Astrocyte (in vitro differentiated cells and primary cell): ENCODE measurements at places on chromosomes 7 and 10. TPM values are rescaled to one million over a fixed set of nuclear protein-coding genes. Genes with fewer than 3 reads are reported as not detected.
A peak's percentile ranks its signal among the peaks of the same experiment; 100 is the strongest.

PPP1R17 gene
- total RNA-seq, result not detected in 2 replicates

SLC13A1 gene
- not detected in 2 replicates for total RNA-seq

PNLIPRP1 gene
- not detected in 2 replicates for total RNA-seq

FOXI2 gene
- not detected in 2 replicates for total RNA-seq

DNA sequence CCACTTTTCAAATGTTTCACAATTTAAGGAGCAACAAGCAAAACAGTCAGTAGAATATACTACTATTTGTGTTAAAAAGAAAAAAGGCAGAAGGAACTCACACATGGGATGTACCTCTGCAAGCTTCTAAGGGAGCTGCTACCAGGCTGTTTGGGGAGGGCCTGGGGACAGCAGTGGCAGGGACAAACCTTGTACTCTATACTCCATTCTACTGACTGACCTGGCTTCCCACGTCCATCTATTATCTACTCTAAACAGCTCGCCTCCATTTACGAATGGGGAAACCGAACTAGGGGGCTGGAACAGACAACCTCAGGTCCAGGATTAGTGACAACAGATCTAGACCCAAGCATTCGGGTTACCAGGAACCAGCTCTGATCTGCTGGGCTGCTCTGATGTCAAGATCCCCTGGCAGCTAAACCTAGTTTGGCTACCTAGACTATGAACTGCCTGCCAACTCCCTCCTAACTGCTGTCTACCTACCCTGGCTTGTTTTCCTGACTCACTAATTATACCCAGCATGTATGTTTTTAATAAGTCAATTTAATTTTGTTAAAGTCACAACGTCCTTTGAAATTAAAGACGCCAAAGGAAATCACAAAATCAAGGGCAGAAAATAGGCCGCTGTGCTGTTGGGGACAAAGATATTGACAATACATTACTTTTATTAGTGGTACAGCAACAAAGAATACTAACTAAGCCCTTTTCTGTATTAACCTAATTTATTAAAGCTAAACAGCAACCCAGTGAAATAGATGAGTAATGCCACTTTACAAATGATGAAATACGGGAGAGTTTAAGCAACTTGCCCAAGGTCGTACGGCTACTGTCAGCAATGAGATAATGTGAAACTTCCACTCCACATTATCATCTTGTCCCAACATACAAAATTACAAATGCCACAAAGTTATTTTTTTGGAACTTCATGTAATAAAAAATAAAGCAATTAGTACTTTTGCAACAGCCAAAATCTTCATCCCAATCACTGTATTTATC is 5.3 kb downstream of the PSAP start:
- H3K4me3 ChIP-seq, result no peak overlapping the region
- H3K27ac ChIP-seq, result no peak overlapping the region
- H3K36me3 ChIP-seq, result no peaks in the 10 kb centered on the region
- peaks cover 27% of the 10 kb centered on the region for H3K4me1 ChIP-seq

DNA sequence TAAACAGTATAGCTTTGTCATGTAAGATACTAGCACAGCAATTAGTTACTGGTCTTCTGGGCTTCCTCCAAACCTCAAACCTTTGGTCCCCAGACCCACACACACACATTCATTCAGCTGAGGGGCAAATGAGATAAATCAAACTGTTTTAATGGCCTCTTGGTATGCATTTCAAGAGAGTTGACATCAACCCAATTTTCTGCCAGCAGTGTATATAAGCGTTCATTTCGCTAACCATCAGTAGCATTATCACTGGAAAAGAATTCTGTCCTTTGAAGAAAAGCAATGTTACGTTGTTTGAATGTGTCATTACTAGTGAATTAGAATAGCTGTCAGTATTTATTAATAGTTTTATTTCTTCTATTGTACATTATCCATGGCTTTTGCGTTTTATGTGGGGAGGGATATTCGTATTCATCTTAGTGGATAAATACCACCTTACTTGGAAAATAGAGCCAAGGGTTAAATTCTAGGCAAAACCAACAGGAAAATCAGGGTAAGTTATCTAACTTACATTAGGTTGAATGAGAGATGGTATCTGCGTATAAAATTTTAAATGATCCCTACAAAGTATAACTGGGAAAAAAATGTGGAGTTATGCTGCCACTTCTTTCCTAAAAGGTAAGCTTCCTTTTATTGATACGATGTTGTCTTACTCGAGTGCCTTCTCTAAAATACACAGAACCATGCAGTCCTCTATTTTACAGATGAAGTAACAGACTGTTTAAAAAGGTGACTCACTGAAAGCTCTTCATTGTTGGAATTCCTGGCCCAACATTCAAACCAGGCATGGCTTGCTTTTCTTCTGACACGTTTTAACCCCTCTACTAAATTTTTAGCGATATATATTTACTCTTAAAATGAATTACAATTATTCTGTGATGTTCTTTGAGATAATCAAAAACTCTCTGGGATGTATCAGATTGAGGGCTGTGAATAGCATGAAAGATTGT is 2.0 kb upstream of the ZMYND11 start:
- H3K36me3 ChIP-seq, result no peaks in the 10 kb centered on the region
- H3K27ac ChIP-seq, result peak overlapping the region; percentile 64

DNA sequence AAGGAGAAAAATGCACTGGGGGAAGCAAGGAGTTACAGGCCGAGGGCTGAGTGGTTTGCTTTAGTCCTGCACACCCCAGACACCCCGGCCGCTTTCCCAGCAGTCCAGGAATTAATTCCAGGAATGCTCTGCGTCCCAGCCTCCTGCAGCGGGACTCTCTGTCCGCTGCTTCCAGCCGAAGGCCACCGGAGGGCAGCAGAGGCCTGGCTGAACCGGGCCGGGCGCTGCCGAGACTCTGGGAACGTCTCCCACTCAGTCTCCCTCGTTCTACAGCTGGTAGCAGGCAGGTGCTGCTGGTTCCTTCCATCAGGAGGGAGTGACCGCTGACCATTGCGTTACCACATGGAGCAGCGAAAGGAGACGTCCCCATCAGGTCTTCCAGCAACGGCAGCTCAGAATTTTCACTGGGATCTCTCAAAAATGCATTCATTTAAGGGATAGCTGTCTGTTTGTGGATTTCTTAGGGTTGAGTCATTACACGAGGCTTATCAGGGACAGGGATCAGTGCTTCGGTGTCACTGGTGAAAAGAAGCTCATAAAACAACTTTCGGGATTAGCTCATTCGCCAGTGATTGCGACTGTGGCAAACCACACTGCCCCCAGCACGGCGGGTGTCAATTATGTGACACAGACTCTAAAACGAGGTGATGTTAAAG is 24.9 kb upstream of the PITRM1 start:
- H3K4me3 ChIP-seq, result peak overlapping the region; percentile 40

GRCh38 chr7:115822801-115823200 is 207.8 kb downstream of the TFEC start:
- no peak overlapping the region for H3K4me3 ChIP-seq
- DNase-seq, result no peak
- no peaks in the 10 kb centered on the region for H3K4me1 ChIP-seq
- no peak overlapping the region for H3K27ac ChIP-seq
- H3K27me3 ChIP-seq, result no peaks in the 10 kb centered on the region

- peaks cover 25% of the 10 kb centered on the region for H3K27me3 ChIP-seq
- no peaks in the 10 kb centered on the region for H3K36me3 ChIP-seq
- no peak overlapping the region for H3K4me3 ChIP-seq
- peak; percentile 69 for DNase-seq
Observed at GRCh38 chr10:101052285-101052684, 9.5 kb upstream of the KAZALD1 start.

- H3K27ac ChIP-seq, result no peak overlapping the region
- peaks cover 27% of the 10 kb centered on the region for H3K4me1 ChIP-seq
- no peak overlapping the region for H3K4me3 ChIP-seq
- peaks cover 3% of the 10 kb centered on the region for H3K36me3 ChIP-seq
- no peaks in the 10 kb centered on the region for H3K27me3 ChIP-seq
Observed at GRCh38 chr7:55481155-55481554, 91.1 kb downstream of the VOPP1 start.
